H7 (cell line): ENCODE measurements at places on chromosomes 1 and 21. TPM values are rescaled to one million over a fixed set of nuclear protein-coding genes. Genes with fewer than 3 reads are reported as not detected.
A peak's percentile ranks its signal among the peaks of the same experiment; 100 is the strongest.

Gene RNF186
- not detected in 2 replicates for total RNA-seq

Gene CDA
- total RNA-seq, result 37.1 and 39.4 TPM in 2 replicates

Gene FAM151A
- not detected in 2 replicates for total RNA-seq

- no peak for DNase-seq
Observed at GRCh38 chr1:42259059-42259738, 75.8 kb downstream of the FOXJ3 start.

- DNase-seq, result no peak
Observed at GRCh38 chr1:56002231-56002630, 577.1 kb downstream of the PLPP3 start.

GRCh38 chr21:26379561-26379960 is 193.5 kb downstream of the CYYR1 start:
- DNase-seq, result no peak

GRCh38 chr21:14985306-14985705 is 79.5 kb downstream of the NRIP1 start:
- no peak for DNase-seq

GRCh38 chr1:177219554-177220458 is 49.0 kb downstream of the BRINP2 start:
- DNase-seq, result no peak

- no peak for DNase-seq
Observed at GRCh38 chr1:204149107-204149506, 2.7 kb downstream of the ETNK2 start.

DNA sequence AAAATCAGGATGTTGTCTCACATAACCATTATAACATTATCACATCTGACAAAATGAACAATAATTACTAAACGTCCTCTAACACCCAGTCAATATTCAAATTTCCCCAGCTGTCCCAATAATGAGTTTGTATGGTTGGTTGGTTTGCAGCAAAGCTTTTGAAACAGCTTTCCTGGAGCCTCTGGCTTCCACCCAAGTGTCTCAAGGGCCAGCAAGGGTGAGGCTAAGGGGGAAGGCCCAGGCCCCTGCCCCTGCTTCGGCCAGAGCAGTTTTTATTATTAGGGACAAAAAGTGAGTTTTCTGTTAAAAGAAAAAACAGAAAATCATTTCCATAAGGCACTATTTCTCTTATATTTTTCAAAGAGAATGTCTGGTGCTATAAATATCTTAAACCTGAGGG is 19.1 kb upstream of the AVPR1B start:
- DNase-seq, result no peak

- DNase-seq, result no peak
Observed at GRCh38 chr1:57872913-57873312, 449.1 kb upstream of the DAB1 start.

DNA sequence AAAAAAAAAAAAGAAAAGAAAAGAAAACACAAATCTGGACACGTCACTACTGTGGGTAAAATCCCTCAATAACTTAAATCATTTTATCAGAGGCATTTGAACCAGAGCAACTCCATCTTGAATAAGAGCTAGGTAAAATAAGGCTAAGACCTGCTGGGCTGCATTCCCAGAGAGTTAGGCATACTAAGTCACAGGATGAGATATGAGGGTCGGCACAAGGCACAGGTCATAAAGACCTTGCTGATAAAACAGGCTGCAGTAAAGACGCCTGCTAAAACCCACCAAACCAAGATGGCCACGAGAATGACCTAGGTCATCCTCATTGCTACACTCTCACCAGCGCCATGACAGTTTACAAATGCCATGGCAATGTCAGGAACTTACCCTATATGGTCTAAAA is 43.6 kb upstream of the MTF1 start:
- DNase-seq, result no peak

- DNase-seq, result peak; percentile 97
Observed at GRCh38 chr1:41371630-41372599, 10.7 kb downstream of the FOXO6 start.
